CD14-positive monocyte (primary cell): ENCODE measurements at places on chromosomes 2 and 18.

DNA sequence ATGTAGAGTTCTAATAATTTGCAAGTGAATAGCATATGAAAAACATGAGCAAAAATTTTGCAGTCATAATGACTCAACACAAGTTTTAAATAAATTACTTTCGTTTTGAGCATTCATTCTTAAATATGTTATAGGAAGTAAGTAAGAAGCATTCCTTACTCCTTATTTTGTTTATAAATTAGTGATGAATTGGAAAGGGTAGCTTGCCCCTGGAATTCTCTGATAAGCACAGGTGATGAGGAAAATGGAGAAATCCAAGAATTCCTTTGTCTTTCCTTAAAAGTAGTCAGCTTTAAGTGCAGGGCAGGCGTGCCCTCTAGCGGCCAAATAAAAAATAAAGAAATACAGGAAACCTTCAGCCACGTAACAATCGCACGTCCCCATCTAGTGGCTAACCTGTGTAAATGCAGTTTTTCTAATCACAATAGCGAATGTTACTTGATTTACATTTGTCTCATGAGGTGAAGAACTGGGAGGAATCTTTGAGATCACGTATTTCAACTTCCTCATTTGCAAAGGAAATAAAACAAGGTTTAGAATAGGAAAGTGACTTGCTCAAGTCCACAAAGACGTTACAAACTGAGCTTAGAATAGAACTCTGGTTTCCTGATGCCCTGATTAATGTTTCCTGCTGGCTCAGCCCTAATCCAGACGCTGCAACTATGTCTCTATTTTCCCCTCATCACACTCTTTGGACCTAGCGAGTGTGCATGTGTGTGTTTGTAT, 47.2 kb upstream of the ZNG1B start:
- peak; percentile 85 for DNase-seq

- DNase-seq, result peak; percentile 4
These were observed 58.3 kb upstream of the DTNA start for GRCh38 chr18:34651586-34652369.

GRCh38 chr2:239506961-239507360, 106.1 kb upstream of the HDAC4 start:
- no peak for DNase-seq

GRCh38 chr2:79369127-79369526, 143.7 kb upstream of the CTNNA2 start:
- no peak for DNase-seq

DNA sequence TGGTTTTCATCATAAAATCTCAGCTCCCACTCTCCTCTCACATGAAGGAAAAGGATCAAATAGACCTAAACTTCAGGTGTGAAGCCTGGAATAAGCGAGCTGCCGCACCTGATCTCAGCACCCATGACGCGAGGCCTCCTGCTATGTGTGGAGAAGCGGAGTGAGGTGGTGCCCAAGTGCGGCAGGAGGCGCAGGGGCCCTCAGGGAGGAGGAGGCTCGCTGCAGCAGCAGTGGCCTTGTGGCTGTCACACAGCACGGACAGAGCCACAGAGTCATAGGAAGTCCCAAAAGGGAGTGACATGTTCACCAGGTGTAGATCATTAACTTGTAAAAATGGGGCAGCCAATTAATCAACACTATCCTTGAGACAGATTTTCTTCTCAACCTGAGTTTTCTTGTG, 9.1 kb downstream of the SCLY start:
- no peak for DNase-seq

DNA sequence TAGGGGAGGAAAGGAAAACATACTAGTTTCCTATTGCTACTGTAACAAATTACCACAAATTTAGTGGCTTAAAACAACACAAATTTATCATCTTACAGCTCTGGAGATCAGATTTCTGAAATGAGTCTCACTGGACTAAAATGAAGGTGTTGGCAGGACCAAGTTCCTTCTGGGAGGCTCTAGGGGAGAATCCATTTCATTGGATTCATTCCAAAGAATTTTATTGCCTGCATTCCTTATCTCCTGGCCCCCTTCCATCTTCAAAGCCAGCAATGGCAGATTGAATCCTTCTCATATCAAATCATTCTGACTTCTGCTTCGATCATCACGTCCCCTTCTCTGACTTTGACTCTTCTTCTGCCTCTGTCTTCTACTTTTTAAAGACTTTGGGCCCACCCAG, 250.9 kb downstream of the IRS1 start:
- DNase-seq, result no peak

GRCh38 chr2:168993538-168993937, 37.6 kb downstream of the ABCB11 start:
- DNase-seq, result no peak

DNA sequence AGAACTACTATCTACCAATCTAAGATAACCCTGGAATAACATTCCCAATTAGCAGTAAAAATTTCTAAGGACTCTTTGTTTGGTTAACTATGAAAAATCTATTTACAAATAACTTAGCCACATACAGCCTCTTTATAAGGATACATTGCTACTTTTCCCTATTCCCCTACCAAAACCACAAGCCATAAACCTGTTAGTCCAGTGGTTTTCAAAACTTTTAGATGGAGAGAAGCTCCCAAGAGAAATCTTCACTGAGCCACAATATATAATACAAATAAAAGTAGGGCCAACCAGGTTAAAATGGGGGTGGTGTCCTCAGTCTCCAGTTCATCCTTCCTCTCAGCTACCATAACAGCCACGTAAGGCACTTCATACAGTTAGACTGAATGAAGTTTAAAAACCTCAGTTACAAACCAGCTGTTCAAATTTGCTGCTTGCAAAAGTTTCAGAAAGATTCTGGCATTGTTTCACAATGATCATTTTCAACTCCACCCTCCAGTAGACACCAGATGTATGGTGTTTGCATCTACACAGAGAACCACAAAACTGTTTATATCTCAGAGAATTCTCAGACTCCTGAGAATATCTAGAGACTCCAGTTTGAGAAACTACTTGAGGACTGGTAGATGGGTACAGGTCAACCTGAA, 26.0 kb downstream of the SOS1 start:
- no peak for DNase-seq

DNA sequence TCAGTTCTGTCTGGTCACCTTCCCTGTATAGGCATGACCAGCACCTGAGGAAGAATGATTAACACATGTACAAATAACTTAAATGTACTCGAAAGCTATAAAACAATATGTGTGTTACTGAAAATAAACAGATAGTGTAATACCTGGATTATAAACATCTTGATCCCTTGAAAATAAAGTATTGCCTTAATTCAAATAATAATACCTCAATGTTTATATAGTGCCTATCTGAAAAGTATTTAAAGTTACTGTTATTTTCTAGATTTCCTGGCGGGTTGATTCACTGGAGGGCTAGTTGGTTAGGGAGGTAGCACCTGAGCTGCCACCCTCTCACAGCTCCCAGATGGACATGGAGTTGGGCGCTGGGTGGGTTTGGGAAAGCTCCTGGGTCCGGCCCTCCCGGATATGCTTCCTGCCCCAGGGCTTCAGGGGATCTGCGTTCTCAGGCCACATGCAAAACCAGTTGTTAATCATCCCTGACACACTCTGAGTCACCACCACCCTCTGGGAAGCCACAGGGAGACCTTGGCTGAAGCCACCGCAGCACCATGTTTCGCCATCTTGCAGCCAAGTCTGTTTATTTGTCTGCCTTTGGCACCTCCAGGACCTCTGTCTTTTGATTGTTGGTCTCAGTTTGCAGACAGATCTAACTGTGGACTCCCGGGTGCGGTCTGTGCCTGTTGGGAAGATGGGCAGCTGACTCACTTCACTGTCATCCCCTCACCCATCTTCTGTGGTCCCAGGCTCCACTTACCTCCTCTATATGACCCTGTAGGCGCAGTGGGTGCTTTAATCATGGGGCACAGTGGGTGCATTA, 35.3 kb downstream of the RAB31 start:
- peak; percentile 81 for DNase-seq
